ENCODE measurements at places on chromosomes 1 and 21.

GRCh38 chr1:201332021-201332420 lies 45.5 kb downstream of the TNNT2 start:
- DNase-seq: no peak

DNA sequence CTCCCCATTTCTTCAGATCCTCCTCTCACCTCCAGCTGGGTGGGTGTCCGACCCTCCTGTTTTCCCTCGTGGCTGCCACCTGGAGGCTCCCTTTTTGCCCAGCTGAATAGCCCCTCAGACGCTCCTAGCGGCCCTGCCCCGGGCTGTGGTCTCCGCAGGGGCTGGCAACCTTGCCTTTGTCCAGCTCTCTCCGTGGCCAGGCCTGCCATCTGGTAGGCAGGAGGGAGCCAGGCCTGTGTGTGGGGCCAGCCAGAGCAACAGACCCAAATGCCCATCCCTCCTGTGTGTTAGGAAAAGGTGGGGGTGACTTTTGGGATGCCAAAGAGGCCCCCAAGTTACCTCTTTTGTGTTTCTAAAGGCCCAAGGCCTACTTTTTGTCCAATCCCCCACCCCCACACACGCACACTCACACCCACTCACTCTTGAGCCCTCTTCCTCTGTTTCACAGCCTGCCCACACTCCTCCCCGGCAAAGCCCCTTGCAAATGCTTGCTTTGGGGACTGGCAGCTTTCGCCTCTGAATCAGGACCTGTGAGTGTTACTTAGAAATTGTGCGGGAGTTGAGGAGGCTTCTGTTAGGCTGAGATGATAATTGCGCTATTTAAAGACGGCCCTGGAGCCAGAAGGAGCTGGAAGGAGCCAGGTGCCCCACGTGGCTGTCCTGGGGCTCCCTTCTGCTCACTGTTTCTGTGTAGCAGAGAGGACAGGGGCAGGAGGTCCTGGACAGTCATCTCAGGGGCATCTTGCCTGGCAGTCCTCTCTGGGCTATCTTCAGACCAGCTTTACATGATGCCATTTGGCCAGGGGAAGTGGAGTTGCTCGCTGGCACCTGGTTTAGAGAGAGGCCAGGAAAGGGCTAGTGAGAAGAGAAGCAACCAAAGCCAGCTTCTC lies 9.1 kb downstream of the PPFIA4 start:
- DNase-seq: no peak

- no peak for DNase-seq
These were observed 2.9 kb upstream of the SYDE2 start for GRCh38 chr1:85203573-85204171.

- no peak for DNase-seq
These were observed 5.5 kb downstream of the PABPC4 start for GRCh38 chr1:39571178-39571483.

- no peak for DNase-seq
These were observed 98.9 kb upstream of the ADAR start for GRCh38 chr1:154706851-154707250.

Measured in endothelial cell (in vitro differentiated cells).